NCI-H1694 treated with DMSO at 0.1 percent for 48 hours (cell line): ENCODE measurements at places on chromosomes 2 and 18.

DNA sequence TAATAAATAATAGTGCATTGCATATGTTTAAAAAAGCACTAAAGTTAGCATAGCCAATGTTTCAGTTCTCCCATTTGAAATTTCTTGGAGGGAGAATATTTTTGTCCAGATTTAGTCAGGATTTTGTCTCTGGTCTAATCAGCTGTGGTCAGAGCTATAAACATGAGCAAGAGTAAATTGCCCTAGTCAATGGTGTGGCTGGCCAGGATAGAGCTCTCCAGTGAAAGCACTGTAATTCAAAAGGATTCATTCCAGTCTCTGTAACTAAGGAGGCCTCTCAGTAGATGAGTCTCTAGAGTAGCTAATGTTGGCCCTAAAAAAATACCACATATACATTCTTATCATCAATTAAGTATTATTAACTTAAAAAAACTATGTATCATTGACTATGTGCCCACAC, 241.6 kb downstream of the CDCA7 start:
- no peak for DNase-seq

GRCh38 chr2:226716126-226716525, 83.5 kb downstream of the IRS1 start:
- DNase-seq, result no peak

DNA sequence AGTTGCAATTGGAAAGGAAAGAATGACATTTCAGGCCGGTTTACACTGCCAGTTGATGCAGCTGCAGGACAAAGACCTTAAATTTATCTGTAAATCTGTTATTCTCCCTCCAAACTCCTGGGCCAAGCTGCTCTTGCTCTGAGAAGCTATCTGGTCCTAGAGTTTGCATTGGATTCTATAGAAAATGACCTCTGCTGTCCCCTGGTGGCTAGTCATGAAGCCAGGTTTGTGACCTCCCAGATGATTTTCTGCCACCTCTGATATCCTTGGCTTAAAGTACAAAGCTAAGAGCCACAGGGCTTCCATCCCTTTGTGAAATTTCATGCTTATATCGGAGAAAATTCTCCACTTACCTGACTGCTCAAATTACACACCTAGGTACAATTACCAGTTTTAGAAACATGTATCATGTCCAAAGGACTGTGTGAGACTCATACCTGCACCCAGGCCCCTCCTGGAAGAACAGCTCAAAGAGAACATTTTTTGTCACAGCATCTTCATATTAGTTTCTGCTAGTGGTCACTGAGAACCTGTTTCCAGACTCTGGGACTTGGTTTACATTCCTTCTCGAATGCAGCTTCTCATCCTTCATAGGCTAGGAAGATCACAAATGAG, 28.9 kb upstream of the IER3IP1 start:
- DNase-seq, result peak; percentile 3

GRCh38 chr2:152615177-152615576, 102.1 kb downstream of the PRPF40A start:
- DNase-seq, result no peak

DNA sequence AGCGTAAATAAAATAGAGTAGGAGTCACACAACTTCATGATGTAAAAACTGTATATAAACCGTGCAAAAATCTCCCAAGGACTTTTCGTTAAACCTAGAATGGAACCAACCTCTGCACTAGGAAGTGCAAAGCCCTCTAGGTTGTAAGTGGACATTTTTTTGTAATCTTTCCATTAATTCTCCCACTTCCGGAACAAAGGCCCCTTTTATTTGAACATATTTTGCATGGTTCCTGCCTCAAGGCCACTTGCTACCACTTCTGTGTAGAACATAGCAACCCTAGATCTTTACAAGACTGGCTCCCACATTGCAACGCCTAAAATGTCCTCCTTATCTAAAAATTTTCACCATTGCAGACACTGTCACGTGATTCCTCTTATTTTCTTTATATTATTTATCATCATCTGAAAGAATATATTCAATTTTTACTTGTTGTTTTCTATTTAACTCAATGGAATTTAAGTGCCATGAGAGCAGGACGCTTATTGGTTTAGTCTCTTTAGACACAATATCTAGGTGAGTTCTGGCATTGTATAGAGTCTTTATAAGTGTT, 249.6 kb upstream of the TMEFF2 start:
- DNase-seq, result no peak

DNA sequence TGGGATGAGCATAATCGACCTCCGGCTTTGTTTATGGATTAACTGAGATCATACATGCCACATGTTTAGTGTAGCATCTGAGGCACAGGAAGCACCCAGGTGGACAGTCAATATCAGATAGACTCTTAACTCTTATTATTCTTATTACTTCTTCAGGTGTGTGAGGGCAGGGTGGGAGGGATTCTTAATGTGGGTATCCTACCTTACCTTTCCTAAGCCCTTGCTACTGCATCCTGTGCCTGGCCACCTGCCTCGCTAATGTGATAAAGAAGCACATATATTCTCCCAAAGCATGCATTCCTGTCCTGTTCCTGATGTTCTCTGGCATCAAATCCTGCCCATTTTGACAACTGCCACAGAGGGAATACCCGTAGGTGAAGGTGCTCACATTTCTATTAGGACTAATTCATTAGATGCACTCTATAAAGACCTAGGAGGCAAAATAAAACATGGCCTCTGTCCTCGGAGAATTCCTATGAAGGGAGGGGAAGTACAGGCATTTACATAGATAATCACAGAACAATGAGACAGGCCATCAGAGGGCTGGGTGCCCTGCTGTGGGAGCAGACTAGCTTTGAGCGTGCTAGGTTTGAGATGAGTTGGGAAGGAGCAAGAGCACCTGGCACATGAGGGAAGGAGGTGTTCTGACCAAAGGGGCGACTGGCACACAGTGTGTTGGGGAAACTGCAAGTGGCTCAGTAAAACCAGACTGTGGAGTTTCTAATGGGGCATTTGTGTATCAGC, 19.5 kb upstream of the CELF4 start:
- no peak for DNase-seq

DNA sequence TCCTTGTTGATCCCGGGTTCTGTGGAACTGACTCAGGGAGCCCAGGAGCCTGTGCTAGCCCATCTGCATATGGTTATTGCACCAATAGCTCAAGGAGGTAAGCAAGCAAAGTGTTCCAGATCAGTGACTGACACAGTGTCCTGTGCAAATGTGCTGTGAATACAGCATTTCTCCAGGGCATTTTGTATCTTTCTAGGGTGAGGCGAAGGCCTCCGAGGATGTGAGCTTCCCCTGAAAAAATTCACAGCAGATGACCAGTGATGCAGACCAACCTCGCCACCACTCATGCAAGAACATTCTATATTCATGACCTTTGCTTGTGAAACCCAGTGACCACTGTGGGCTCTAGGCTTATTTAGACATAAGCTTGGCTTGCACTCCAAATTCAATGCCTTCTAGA, 15.2 kb upstream of the NT5DC4 start:
- DNase-seq, result no peak

- no peak for DNase-seq
These were observed 46.9 kb upstream of the EFEMP1 start for GRCh38 chr2:55970500-55970899.

GRCh38 chr2:152068226-152068625, 30.6 kb downstream of the CACNB4 start:
- no peak for DNase-seq

GRCh38 chr2:1740716-1741589, 3.4 kb downstream of the PXDN start:
- no peak for DNase-seq

DNA sequence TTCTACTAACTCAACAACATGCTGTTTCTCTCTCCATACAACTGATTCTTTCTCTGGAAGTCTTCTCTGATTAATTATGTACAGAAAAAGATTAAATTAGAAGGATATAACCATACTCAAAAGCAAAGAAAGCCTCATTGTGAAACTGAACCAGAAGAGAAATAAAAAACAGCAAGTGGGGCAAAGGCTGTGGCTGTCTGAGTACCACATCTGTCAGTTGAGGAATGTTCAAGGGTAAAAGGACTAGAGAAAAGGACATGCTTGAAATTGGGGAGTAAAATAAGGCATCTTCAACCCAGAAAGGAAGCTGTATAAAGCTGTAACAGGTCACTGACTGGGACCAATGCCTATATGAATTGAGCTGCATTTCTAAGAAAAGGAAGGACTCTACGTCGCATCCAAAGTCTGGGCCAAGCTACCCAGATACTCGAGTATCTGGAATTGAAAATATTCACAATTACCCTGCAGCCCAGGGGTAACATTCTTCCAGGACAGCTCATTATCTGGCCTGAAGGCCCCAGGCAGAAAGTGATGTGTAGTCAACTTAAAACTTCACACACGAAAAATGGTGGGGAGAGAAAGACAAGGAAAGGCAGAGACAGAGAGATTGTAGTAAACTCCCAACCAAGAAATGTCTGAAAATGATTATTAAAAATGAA, 356.0 kb upstream of the GALNT5 start:
- no peak for DNase-seq

- no peak for DNase-seq
These were observed 34.3 kb downstream of the ZAP70 start for GRCh38 chr2:97747716-97748115.

DNA sequence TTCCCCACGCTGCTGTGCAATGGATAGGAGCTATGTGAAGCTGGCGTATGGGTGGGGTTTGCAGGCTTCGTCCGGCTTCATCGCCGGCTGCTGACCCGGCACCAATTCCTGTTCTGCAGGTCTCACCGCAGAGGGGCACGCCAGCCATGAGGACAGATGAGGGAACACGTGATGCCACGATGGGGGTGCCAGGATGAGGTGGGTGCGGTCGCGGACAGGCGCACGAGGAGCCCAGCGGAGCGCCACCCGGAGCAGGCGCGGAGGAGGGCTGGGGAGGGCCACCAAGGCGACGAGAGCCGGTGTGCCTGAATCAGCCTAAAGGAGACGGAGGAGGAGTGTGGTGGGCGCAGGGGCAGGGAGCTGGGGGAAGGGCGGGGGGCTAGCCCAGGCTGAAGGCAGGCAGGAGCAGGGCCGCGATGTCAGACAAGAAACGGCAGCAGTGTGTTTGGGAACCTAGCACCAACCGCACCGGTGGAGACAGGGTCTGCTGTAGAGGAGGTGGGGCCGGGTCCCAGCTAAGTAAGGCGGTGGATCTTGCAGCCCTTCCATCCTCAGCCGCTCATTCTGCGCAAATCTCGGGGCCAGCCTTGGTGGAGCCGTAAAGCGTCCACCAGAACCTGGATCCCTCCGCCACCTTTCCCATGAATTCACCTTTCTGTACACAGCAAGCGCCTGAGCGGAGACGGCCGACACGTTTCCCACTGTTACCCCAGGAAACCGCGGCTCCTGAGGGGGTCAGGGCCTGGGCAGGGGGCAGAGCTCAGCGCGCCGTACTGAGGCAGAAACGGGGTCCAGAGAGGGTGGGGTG, 17.0 kb upstream of the CD8A start:
- peak; percentile 29 for DNase-seq

DNA sequence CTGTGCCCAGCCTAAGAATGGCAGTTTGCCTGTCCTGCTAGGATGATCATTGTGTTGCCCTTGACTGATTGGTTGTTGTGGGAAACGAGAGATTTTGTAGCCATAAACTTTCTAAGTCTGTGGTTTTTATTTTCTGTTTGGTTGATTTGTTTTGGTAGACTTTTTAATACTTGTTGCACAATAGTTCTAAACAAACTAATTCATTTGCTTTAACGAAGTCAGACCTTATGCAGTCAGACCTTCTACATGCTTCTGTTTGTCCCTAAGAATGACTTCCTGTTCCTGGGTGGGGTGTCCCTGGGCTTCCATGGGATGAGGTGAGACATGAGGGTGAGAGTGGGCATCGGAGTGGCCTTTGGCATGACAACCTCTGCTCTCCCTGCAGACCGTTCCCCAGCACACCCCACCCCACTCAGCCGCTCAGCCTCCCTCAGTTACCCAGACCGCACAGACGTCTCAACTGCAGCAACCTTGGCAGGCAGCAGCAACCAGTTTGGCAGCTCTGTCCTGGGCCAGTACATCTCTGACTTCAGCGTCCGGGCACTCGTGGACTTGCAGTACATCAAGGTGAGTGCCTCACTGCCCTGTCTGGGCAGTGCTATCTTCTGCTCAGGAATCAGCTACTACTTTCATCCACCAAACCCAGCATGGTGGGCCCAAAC, 7.8 kb upstream of the CNNM3 start:
- no peak for DNase-seq

- DNase-seq, result no peak
These were observed 27.9 kb downstream of the PIEZO2 start for GRCh38 chr18:11121443-11121849.

DNA sequence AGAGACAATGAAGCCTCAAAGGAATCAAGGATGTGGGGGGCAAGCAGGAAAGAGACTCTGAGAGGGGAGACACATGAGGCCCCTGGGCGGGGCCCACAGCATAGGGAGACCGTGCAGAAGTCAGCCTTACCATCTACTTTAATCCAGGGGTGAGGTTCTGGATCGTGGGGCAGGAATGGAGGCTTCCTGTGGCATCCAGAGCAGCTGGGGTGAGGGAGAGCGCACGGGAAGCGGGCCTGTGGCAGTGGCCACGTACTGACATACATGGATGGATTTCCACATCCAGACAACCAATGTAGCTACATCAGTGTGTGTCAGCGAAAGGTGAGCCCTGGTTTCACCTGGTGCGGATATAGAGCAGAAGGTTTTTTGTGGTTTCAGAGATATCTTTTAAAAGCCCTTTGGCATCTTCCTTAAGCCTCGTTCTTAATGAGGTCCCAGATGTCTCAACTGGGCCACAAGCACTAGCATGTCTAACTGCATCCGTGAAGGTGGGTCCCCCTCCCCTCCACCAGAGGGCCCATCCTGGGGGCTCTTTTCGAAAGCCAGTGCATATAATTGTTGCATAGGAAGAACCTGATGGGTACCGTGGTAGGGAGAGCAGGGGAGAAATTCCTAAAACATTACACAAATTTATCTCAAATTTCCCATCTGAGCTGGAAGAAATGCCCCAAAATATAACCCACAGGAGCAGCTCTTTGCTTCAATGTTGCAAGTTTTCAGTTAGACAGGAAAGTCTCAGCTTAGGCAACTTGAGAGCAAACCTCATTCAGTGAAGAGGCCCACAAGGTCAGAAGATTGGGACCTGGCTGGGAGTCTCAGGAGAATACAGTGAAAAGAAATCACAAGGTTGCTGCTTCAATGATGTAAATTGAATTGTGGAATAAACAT, 90.9 kb downstream of the SP3 start:
- no peak for DNase-seq

DNA sequence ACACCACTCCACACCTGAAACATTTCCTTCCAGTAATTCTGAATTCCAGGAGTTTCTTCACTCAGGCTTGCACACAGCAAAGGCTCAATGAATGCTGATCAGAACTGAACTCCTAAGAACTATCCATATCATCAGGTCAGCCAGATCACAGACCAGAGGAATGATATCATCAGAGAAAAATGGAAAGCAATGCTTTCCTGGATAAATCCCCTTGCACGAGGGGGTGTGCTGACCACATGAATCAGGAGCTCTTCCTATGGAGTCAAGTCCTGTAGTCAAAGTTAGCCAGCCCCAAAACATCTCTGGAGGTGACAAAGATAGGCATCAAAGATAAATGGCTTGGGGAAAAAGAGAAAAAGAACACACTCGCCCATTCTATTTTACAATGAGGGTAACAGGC, 83.8 kb upstream of the ACVR2A start:
- DNase-seq, result no peak

- DNase-seq, result no peak
These were observed 36.0 kb upstream of the NPAS2 start for GRCh38 chr2:100783987-100784386.
